H7 (cell line): ENCODE measurements at places on chromosomes 12 and 14.

DNA sequence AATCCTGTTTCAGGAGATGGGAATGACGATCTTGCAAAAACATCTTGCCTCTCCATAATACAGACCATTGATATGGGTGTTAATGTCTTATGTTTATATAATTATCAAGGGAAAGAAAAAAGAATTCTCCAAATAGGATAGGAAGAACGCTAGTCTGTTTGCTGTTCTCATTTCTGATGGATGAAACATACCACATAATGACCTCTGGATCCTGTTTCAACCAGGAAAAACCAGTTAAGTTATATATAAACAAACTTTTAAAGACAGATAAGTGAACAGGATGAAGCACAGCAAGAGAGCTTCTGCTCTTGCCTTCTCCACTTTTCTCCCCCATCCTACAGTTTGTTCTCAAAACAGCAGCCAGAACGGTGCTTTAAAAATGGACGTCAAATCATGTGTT lies 27.8 kb downstream of the COQ6 start:
- DNase-seq: no peak

GRCh38 chr12:109946505-109946904 lies 46.4 kb downstream of the TCHP start:
- peak; percentile 78 for DNase-seq

DNA sequence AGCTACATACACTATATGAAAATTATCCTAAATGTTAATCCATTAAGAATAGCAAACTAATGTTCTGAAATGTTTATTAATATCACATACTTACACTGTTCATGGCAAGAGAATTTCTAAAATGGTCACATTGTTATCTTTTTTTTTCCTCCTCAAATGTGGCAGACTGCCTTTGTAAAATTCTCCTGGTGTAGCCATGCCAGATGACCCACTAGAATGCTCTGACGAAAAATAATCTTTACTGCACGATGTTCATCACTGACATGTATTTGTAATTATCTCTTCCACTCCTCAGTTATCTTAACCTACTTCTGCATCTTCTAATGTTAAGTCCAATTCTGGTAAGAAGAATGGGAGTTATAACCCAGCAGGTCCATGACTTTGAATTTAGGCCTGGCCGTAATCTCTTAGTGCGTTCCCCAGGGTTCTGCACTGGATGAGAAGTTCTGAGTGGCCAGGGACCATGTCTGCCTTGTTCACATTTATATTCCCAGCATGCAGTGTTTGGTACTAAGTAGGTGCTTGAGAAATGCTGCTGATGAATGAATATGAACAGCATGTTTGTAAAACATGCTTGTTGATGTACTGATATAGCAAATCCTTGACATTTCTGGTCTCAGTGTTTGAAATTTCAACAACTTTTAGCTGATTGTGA lies 46.7 kb downstream of the NOPCHAP1 start:
- DNase-seq: no peak

DNA sequence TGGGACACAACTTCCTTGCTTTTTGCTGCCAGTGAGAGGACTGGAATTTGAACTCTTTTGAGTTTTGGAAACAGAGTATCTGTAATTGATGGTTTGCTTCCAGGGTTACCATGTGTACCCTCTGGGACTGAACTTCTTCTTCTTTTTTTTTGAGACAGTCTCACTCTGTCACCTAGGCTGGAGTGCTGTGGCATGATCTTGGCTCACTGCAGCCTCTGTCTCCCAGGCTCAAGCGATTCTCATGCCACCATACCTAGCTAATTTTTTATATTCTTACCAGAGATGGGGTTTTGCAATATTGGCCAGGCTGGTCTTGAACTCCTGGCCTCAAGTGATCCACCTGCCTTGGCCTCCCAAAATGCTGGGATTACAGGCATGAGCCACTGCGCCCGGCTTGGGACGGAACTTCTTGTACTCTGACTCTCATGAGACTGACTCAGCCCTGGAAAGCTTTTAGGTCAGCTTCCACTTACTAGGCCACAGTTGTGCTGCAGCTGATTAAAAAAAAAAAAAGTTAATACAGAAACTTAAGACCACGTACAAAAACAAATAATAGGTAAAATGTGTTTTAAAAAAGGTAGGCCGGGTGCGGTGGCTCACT lies 15.8 kb downstream of the SEL1L start:
- no peak for DNase-seq

DNA sequence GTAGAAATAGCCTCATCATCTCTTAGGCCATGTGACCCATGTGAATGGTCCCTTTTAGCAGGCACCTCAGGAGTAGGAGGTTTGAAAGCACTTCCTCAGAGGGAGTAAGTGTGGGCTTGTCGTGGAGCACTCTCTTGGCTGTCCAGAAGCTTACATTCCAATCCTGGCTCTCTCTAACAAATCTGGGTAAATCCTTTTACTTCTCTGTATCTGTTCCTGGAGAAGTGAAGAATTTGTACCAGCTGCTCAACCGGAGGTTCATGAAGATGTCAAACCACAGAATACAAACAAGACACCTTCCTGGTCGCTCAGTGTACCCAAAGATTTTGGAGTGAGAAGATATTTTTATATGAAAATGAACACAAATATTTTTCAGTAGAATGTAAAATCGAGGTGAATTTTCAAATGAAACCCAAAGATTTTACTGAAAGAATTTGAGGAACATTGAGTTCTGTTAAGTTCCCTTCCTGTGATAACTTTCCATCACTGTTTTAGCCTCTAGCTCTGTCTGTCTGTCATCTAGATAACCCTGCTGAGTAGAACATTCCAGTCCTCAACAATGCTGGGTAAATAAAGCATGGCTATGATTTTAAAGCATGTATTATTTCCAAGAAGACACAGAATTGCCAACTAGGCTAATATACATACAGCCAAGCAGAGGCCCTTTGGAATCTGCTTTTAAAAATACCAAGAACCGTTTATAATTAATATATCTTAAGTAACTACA lies 263.9 kb upstream of the RGS6 start:
- no peak for DNase-seq

DNA sequence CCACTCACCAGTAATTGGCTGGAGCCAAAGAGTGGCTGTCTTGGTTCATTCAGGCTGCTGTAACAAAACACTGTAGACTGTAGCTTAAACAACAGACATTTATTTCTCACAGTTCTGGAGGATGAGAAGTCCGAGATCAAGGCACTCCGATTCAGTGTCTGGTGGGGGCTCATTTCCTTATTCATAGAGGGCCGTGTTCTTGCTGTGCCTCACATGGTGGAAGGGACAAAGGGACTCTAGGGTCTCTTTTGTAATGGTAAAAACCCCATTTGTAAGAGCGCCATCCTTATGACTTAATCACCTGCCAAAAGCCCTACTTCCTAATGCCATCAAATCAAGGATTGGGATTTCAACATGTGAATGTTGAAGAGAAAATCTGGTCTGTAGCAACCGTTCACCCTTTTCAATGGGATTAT lies 34.7 kb upstream of the CDKN3 start:
- DNase-seq: peak; percentile 45

- DNase-seq: no peak
Observed at GRCh38 chr14:97633131-97633738, 836.1 kb downstream of the VRK1 start.

- DNase-seq: no peak
Observed at GRCh38 chr14:96989306-96989705, 192.1 kb downstream of the VRK1 start.

DNA sequence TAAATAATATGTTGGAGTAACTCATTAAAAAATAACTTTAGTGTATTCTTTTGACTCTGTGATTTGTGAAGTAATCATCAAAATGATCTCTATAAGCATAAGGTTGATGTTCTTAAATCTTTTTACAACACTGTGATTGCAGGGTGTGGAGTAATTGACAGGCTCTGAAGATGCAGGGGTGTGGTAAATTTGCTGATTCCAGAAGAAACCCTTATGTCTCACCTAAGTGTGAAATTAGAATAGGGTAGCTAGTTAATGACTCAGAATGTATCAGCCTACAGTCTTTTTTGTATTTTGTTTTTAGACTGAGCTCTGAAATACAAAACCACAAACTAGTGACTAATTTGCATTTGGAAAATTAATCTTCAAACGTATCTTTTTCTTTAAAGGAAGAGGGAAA lies 5.9 kb downstream of the PRPF39 start:
- DNase-seq: no peak

GRCh38 chr12:45674181-45674977 lies 55.1 kb upstream of the ARID2 start:
- no peak for DNase-seq

- DNase-seq: no peak
Observed at GRCh38 chr12:46580445-46580844, 207.9 kb upstream of the SLC38A2 start.

DNA sequence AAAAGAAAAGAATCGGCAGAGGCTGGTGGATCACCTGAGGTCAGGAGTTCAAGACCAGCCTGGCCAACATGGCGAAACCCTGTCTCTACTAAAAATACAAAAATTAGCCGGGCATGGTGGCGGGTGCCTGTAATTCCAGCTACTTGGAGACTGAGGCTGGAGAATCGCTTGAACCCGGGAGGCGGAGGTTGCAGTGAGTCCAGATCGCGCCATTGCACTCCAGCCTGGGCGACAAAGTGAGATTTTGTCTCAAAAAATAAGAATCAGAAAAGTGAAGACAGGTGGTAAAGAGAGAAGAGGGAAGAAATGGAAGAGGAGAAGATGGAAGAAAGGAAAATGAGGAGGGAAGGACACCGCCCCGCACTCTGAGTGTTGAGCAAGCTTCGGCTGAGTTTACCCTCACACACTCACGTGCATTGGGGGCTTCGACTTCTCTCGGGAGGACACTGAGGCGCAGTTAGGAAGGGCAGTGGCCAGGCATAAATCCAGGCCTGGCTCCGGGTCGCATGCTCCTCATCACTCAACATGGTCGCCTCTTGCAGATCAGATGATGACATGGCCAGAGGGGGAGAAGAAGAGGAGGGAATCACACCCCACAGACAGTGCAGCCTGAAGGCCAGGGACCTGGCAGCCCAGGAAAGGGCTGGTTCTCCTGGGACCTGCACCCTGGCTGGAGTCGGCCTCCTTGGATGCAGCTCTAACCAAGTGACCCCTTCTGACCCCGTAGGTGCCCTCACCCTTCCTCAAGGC lies 61.1 kb downstream of the PRMT8 start:
- no peak for DNase-seq

DNA sequence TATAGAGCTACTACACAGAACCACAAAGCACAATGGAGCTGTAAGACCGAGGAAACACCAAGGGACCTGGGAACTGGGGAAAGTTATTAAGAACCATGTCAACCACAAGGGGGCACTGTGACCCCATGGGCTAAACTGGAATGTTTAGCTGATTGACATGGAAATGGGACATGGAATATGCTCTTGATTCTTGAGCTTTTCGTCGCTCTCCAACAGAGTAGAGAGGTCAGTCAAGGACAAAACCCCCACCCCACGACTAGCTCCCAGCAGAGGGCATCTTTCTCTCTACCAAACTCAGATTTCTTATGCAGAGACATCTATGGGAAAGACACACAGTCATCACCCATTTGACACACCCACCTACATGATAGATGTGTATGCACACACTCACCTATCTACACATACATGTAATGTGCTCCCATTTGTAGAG lies 10.1 kb downstream of the NDRG2 start:
- DNase-seq: peak; percentile 82

DNA sequence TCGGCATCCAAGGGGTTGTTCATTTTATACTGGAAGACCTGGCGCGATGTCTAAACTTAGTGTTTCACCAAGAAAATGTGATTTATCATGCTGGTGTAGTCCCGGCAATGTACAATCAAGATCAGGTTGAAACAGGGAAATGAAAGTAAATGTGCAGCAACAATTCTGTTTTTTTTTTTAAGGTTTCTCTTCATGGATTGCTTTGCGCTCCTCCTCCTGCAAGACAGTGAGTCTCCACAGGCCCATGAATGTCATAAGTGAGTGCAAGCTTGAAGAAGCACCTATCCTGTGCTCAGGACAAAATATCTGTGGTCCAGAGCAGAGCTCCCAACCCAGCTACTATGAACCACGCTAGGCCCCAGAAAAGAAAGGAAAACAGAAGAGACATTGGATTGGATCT lies 143.4 kb downstream of the KCNK10 start:
- no peak for DNase-seq

DNA sequence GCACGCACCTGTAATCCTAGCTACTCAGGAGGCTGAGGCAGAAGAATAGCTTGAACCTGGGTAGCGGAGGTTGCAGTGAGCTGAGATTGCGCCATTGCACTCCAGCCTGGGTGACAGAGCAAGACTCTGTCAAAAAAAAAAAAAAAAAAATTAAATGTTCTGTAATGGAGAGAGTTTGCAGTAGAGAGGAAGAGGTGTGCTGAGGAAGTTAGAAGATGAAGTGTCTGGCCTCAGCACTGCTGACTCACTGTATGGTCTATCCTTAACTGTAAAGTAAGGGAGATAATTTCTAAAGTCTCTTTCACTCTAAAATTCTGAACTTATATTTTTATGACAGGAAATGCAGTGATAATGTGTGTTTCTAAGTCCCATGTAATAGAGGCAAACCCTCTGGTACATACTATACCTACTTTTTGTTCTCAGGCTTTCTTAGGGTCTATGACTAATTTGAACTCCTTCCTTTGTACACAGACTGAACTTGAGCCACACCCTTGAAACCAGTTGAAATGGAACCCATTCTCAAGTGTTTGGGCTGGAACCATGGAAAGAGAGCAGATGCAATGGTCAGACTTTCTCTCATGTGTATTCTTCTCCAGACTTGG lies 278.1 kb upstream of the FAR2 start:
- no peak for DNase-seq
